ENCODE measurements at places on chromosomes 2 and 18. TPM values are rescaled to one million over a fixed set of nuclear protein-coding genes. Genes with fewer than 3 reads are reported as not detected.

- no peak for DNase-seq
These were observed 489.6 kb upstream of the SPRED2 start for GRCh38 chr2:65922030-65922429.

DNA sequence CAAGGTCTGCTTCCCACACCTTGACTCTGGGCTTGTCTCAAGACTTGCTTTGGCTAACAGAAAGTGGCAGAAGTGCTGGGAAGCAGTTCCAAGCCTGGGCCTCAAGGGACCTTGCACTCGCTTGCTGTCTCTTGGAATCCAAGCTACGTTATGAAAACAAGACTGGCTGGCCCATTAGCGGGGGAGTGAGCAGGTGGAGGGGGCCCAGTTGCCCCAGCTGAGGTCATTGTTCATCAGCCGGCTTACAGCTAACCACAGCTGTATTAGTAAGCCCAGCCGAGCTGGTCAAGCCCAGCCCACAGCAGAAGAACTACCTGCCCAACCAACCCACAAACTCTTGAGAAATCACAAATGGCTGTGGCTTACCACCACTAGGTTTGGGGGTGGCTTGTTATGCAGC is 63.1 kb downstream of the MARCO start:
- no peak for DNase-seq

Gene SERPINB12
- total RNA-seq = not detected

Gene GPC1
- 16.4 TPM for total RNA-seq

Gene DCDC2C
- total RNA-seq = not detected

DNA sequence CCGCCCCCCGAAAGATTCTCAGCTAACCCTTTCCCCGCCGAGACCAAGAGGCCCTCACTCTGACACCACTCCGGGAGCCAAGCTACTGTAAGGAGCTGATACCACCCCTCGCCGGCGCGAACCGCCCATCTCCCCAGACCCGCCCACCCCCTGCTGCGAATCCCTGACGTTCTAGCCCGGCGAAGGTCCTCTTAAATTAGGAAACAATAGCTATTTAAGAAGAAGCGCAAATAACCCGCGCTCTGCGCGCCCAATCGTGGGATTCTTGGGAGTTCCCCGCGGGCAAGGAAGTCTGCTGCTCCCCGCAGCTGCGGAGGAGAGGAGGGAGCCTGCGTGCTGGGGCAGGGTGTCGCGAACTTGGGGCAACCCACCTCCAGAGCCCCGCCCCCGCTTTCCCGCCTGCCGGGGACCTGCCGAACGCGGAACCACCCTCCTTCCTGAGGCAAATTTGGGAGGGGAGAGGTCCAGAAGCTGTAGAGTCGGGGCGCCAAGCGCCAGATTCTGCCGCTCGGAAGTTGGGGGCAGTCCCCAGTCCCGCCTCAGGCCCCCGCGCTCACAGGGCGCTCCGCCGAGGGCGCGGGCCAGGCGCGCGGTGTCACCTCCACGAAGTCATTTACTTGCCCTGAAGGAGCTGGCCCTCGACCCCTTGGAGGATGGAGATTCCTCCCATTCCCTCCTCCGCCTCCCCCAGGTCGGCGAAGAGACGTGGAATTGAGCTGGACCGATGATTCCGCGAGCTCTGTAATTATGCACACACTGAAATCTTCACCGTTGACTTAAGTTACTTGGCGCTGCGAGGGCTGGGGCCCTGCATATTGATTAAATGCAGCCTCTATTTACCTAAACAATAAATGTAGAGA is 8.4 kb upstream of the SP9 start:
- no peak for DNase-seq

DNA sequence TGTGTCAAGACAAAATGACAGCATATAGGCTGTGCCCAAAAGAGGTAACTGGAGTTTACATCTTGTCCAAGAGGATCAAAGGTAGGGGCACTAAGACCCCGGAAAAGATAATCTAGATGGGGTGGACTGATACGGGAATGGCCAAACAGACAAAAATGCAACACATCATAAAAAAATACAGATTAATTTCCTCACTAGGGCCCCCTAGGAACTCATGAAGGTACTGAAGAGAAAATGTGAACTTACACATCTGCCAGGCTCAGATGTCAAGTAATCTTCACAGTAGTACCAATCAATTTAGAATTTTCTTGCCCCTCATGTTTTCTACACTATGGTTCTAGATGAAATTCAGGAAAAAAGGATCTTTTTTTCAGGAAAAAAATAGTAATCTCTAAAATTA is 115.6 kb upstream of the REG3A start:
- no peak for DNase-seq

DNA sequence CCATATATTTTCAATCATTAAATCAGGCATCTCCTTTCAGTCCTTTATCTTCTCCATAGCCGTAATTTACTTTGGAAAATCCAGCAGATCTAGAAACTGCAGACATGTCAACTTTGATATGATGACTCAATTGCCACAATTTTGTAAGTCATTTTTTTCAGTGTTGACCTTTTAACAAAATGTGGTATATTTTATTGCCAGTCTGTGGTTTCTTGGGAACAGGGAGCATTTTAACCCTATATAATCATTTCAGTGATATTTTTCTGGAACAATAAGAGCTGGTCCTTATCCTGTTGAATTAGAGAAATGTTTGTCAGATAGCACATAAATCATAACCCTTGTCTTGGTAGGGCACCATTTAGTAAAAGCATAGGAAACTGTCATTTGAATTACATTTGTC is 90.9 kb upstream of the UBXN4 start:
- DNase-seq = no peak

DNA sequence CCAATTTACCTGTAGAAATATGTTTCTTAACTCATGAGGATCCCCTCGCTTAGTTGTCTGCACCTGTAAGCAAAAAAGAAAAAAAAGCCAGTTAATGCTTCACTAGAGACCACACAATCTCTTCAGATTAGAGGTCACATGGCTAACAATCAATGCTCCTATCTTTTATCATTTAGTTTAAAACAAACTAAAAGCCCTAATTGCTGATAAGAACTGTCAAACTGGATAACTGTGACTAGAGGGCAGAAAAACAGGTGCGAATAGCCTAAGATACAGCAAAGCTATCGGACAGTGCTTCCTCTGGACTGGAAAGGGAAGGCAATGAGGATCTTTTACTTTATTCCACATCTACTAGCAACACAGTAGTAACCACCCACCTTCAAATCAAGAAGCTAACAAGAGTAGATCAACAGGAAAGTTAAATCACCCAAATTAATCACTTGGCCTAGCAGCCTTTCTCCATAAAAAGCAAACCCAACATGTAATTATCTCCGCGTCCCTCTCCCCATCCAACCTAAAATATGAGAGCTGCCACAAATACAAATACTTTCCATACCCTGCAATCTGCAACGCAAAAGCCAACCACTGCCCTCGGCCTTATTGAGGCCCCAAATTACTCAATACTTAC is 734 bp downstream of the SLC25A12 start:
- DNase-seq = no peak

DNA sequence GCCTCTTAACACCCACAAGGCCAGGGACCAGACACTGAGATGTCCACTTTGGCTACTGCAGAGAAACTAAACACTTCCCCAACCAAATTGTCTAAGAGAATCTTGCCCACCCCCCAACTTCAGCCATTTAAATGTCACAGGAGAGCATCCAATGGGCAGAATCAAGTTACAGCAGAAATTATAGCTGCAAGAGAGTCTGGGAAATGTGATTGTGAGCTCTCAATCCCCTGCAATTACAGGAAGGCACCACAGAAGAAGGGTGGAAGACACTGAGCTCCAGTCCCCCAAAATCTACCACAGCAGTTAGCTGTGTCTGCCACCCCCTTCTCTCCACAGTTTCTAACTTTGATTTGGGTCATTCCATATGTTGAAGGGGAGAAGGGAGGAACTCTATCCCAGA is 103.5 kb upstream of the ATL2 start:
- DNase-seq = no peak

DNA sequence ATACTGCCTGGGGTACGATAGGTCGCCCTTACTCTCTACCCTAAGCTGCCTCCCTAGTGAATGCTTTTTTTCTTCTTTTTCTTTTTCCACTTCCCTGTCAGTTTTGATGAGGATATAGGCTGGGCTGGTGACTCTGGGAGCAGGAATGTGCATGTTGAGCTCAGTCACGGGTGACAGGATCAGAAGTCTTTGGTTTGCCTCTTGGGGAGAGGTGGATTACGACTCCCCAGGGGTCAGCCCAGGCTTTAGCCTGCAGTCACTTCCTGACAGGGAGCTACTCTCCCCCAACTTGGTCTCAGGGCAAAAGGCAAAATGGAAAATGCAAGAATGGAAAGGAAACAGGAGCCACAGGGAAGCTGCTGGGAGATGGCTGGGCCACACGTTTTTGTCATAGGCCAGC is 57.3 kb downstream of the THNSL2 start:
- DNase-seq = no peak

DNA sequence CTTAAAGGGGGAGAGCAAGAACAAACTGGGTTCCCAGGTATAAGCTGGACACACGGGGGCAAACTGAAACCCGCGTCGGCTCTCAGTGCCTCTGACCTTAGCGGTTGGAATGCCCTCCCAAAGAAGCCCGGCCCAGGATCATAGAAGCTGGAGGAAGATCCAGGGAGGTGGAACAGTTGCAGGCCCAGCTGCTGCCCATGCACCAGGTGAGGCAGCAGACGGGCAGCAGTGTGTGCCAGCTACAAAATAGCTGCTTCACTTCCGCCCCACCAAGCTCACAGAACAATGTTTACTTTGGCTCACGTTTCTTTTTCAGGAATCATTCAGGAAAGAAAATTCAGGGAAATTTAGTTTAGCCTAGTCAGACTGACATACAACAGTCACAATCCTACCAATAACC is 3.9 kb upstream of the ERMN start:
- DNase-seq = peak; percentile 61

DNA sequence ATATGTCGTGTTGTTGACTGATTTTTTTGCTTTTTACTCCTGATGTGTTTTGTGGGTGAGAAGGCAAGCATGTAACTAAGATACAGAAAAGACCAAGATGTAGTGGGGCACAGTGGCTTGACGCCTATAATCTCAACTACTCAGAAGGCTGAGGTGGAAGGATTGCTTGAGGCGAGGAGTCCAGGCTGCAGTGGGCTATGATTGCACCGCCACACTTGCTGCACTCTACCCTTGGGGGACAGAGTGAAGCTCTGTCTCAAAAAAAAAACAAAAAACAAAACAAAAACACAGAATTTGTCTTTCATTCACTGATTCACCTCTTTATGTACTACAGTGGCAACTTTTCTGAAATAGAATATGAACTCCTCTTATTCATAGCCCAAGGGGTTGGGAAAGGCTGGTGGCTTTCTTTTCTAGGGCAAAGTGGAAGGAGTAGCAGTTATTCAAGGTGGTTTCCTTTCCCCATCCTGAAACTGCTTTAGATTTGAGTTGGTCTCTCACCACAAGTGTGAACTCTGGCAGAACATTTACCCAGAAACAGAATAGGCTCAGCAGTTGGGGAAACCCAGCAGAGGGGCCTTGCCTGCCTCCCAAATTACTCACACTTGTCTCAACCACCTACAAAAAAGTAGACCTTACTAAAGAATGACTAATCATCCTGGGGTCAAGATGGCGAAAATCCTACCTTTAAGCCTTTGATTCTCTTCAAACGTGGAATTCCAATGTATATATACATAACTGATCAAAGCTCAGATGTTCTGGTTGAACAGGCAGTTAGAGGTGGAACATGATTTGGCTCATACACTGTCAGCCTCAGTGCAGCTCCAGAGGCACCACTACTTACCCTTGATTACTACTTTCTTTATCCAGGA is 6.5 kb downstream of the TANK start:
- DNase-seq = no peak

DNA sequence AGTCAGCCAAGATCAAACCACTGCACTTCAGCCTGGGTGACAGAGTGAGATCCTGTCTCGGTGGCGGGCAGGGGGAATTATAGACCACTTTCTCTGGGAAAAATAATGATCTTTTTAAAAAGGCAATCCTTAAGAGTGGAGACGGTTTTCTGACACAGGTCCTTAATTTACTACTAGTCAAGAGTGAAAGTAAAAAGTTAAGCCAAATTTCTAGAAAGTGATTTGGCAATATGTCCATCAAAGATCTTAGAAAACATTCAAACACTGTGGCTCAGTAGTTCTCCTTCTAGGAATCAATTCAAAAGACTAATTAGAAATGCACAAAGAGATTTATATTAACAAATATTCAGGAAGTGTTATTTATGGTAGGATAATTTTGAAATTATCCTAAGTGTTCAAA is 148.5 kb upstream of the DNMT3A start:
- DNase-seq = no peak

DNA sequence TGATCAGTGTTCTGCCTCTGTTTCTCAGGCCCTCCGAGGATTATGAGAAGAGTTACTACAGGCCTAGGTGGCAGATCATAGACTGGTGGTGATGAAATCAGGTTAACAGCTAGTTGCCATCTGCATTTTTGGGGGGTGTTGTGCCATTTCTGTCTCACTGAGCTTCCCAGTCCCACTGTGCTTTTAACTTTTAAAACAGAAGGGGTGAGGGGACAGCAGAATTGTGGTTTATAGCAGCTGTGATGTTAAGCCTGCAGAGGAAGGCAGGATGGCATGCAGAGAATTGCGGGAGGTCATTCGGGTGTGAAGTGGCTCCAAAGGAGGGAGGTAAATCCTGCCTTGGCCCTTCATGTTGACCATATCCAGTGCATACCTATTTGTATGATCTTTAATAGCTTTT is 5.0 kb downstream of the CAB39 start:
- no peak for DNase-seq

Gene BMP10
- total RNA-seq = not detected

All from pancreas (tissue), 10 donors.